RPMI8226 (cell line): ENCODE measurements at places on chromosomes 12 and 14.

- DNase-seq: no peak
Observed at GRCh38 chr12:4202918-4203317, 70.6 kb upstream of the CCND2 start.

DNA sequence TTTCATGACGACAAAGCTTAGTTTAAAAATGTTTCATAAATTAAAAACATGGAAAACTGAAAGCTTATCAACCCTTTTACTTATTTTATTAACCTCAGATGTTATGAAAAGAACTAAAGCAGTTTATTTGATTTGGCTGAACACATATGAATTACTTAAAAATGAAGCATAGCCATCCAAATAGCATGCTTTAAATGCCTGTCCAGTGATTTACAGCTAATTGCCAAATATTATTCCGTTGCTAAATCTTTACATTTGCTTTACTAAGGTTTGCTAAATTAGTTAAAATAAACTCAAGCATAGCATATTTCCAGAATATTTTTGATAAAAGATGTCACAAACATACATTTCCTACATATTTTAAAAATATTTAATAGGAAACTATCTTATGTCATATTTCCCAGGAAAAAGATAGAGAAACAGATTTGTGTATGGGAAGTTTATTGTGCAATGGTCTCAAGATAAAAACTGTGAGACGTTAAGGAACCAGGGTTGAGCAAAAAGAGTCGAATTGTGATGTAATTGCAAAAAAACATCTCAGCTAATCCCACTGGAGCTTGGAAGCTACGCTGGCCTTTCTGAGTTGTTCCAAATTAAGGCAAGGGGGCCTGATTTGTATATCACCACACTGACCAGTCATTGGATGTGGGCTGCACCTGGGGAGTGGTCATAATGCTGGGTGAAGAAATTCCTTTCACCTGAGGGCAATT lies 25.8 kb downstream of the GPR135 start:
- DNase-seq: no peak

DNA sequence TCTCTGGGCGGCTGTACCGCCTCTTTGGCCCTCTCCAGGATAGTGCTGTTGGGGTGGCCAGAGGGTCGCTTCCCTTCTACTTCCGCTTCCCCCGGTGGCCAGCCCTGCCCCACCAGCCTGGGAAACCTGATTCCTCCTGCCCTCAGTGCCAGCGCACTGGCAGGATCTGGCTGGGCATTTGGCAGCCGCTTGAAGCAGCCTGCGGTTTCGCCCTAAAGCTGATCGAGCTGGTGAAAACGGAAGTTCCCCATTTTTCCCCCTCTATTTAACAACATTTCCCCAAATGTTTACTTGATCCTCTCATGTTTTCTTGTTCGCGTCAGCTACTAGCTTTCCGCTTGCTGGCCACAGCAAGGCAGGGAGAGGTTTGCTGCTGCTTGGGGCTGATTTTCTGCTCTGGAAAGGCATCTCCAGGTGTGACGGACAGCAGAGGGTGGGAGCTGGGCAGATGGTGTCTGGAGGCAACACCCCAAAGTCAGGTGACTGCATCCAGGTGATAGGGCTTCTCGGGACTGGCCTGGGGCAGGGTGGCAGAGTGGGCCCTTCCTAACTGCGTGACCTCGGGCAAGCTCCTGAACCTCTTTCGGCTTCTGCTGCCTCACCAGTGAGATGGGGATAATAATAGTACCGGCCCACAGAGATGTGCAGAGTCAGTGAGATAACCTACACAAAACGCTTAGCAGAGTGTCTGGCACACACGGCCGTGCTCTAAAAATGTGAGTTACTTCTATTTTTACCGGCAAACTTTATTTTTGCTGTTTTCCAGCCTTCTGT lies 53.1 kb downstream of the TSPAN9 start:
- DNase-seq: peak; percentile 79

DNA sequence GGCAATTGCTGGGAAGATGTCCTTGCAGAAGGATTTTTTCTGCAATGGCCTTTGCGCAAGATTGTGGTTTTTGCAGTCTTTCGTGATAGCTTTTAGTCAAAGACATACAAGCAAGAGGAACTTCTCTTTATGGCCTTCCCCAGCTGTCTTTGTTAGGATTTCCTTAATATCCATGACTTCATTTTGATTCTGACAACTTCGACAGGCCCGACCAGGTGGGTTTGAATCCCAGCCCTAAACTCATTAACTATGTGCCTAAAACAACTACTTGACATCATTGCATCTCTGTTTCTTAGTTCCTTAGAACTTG lies 13.3 kb upstream of the VRK1 start:
- DNase-seq: no peak

- DNase-seq: no peak
Observed at GRCh38 chr14:57345106-57345505, 45.3 kb upstream of the NAA30 start.

GRCh38 chr14:93527203-93527607 lies 96.5 kb downstream of the UNC79 start:
- DNase-seq: no peak

GRCh38 chr12:7001921-7002591 lies 16.2 kb downstream of the LPCAT3 start:
- DNase-seq: no peak

DNA sequence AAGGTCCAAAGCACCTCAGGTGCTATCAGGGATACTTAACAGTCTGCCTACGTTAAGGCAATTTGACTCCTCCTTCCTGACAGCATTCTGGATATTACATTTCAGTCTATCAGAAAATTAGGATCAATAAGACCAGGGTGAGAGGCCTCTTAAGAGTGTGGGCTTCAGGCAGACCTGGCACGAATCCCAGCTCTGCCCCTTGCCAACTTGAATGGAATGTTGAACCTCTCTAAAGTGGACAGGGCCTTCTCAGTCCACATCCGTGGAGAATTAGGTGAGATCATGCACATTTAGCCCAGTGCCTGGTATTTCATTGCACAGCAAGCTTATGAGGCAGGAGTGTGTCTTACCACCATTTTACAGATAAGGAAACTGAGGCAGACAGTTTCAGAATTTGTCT lies 25.9 kb downstream of the DCAF4 start:
- no peak for DNase-seq

GRCh38 chr12:83739607-83740006 lies 1052.9 kb downstream of the TMTC2 start:
- DNase-seq: no peak

- no peak for DNase-seq
Observed at GRCh38 chr12:113070117-113070906, 13.8 kb downstream of the DTX1 start.

DNA sequence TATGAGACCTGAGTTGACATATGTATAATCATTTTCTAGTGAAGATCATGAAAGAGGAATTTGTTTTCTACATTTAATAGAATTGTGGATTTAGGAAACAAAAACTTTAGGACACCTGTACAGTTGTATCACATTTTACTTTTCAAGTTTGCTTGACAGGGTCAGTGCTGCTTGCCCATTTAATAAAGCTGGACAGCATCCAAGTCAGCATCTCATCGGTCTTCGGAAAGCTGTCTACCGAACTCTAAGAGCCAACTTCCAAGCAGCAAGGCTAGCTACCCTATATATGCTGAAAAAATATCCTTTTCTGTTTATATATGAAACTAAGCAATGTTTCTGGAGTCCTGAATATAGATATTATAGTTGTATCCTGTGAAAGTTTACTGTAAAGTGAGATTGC lies 52.3 kb downstream of the VEZT start:
- DNase-seq: no peak

DNA sequence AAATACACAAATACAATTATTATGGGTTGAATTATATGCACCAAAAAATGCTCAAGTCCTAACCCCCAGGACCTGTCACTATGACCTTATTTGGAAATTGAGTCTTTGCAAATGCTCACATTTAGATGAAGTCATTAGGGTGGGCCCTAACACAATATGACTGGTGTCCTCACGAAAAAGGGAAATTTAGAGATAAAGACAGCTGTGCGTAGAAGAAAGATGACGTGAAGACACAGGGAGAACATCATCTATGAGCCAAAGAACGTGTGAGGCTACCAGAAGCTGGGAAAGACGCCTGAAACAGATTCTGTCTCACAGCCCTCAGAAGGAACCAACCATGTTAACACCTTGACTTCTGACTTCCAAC lies 259.2 kb downstream of the EMP1 start:
- DNase-seq: no peak

GRCh38 chr12:102950107-102950949 lies 7.1 kb upstream of the ASCL1 start:
- no peak for DNase-seq

DNA sequence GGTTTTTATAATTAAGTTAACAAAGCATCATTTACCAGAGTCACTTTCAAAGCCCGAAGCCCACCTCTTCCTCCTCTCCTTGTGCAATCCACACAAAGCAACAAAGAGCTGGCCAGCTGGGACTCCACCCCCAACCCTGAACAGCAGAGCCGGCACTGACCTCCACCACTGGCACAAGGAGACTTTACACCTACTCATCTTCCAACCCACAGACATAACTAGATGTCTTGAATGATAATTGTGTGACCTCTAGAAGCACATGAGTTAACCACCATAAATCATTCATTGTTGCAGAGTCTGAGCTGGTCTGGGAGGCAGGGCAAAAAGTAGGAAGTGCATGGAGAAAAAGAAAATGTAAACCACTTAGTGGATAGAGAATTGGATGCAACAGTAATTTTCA lies 72.2 kb downstream of the ST8SIA1 start:
- no peak for DNase-seq

- DNase-seq: no peak
Observed at GRCh38 chr14:104142136-104142945, 4.0 kb downstream of the KIF26A start.

GRCh38 chr14:52913271-52913670 lies 37.6 kb downstream of the FERMT2 start:
- no peak for DNase-seq

DNA sequence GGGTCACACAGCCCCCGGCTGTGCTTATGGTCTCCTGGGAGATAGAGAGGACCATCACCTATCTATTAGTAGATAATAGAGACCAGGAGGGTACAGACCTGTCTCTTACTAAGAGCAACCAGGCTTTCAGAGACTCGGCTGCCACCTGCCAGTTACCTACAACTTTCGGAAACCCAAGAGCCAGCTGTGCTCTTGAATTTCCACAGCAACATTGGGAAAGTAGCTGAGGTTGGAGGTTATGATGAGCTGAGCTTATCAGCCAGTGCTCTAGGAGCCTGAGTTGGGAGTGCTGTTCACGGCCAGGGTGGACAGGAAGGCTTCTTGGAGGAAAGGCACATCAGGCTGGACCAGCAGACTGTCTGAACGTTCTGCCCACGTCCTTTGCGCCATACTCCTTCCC lies 67.6 kb downstream of the RIN3 start:
- no peak for DNase-seq

DNA sequence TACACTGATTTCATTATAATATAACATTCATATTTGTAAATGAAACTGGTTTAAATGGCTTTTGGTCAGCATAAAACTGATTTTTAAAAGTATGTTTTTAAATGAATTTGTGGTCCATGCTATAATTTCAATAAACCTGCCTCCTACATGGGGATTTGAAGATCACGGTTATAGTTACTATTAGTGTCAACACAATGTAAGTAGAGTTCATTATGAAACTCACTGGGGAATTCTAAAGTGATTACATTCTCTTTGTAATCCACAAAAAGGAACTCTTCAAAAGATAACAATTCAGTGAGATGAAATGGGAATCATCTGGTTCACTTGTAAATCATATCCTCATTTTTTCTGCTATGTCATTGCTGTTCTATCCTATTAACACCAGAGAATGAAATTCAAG lies 204.5 kb upstream of the G2E3 start:
- DNase-seq: no peak
